ENCODE measurements at places on chromosomes 16 and 17.

- H3K4me1 ChIP-seq = no peaks in the 10 kb centered on the region
- no peaks in the 10 kb centered on the region for H3K36me3 ChIP-seq
- no peaks in the 10 kb centered on the region for H3K27me3 ChIP-seq
- H3K27ac ChIP-seq = no peak overlapping the region
- H3K4me3 ChIP-seq = no peak overlapping the region
Observed at GRCh38 chr17:56549501-56549900, 44.0 kb upstream of the NOG start.

DNA sequence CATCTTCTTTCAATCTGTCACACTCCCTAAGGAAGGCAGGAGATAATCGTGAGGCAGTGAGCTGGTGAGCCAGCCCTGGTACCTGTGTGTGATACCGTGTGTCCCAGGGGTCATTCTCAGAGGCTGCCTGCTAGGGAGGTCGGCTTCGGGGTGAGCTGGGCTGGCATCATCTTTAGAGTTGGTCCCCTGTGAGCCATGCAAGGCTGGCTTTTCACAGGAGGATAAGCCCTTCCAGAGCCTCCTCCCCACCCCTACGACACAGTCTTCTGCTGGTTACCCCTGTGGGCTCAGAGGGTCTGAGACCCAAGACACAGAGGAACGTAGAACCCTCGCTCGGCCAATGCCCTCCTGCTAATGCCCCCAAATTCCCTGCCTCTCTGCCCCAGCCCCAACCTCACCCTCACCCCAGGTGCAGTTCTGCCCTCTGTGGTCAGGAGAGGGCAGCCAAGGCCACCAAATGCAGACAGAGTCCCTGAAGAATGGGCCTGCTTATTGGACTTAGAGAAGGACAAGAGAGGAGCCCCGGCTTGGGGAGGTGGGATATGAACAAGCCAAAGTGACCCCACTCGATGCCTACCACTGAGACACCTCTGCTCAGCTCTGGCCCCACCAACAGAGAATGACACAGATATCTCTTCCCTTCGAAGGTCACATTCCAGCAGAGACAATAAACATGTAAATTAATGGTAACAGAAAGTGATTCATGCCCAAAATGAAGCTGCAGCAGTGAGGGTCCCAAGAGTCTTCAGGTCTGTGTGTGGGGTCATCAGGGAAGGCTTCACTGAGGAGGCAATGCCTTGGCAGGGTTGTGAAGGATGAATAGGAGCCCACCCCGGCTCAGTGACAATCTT lies 80.8 kb upstream of the CCL1 start:
- peak; percentile 25 for DNase-seq
- no peaks in the 10 kb centered on the region for H3K36me3 ChIP-seq
- no peak overlapping the region for H3K4me3 ChIP-seq
- H3K27ac ChIP-seq = no peak overlapping the region
- H3K27me3 ChIP-seq = peaks cover 6% of the 10 kb centered on the region

DNA sequence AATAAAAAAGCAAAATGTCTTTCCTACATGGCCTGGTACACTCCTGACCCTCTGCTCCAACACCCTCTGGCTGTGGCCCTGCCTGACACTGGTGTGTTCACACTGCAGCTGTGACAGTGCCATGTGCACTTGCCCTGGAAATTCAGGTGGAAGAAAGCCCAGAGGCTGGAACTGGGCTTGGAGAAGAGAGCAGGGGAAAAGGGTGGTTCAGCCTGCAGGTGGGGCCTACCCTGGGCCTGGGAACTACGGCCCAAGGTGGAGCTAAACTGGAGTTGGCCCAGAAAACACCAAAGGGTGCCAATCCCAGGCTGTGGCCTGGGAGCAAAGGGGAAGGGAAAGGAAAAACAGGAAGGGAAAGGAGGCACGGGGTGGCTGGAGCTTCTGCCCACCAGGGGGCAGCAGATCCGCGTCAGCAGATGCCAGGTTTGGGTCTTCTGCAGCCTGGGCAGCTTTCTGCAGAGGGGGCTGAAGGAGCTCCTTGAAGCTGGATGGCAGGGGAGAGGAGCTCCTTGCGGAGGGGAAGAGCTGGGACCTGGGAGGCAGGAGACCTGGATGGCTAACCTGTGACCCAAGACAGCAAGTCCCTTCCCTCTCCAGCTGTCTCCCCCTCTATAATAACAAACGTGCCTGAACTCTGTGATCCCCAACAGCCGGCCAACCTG lies 15.4 kb upstream of the CTCF start:
- no peaks in the 10 kb centered on the region for H3K36me3 ChIP-seq
- H3K27ac ChIP-seq = no peak overlapping the region
- no peak overlapping the region for H3K4me3 ChIP-seq
- no peaks in the 10 kb centered on the region for H3K27me3 ChIP-seq

DNA sequence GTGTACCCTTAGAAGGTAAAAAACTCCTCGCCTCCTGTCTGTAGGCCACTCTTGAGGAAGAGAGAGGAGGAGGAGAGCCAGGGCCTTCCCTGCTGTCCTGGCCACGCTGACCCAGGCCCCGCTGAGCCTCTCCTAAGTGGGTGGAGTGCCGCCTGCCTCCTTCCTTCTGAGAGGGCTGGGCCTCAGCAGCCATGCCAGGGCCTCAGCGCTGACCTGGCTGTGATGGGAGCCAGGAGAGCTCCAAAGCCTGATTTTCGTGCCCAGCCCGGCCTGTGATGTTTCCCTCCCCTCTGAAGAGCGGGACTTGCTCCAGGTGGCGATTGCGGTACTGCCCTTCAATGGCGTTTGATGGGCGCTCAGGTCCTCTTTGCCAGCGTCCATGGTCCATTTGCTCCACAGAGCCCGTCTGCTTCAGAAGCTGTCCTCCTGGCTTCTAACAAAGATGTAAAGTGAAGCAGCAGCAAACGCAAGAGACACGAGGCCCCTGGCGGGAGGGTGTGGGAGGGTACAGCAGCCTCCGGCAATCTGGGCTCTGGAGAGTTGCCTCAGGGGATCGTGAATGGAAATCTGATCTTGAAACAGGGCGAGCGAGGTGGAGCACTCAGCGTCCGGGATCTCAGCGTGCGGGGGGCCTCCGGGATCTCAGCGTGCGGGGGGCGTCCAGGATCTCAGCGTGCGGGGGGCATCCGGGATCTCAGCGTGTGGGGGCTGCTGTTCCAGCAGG lies 93.5 kb downstream of the NPIPB11 start:
- no peak overlapping the region for H3K27ac ChIP-seq
- peaks cover 6% of the 10 kb centered on the region for H3K4me1 ChIP-seq
- DNase-seq = no peak
- no peak overlapping the region for H3K4me3 ChIP-seq
- H3K36me3 ChIP-seq = no peaks in the 10 kb centered on the region
- no peaks in the 10 kb centered on the region for H3K27me3 ChIP-seq

DNA sequence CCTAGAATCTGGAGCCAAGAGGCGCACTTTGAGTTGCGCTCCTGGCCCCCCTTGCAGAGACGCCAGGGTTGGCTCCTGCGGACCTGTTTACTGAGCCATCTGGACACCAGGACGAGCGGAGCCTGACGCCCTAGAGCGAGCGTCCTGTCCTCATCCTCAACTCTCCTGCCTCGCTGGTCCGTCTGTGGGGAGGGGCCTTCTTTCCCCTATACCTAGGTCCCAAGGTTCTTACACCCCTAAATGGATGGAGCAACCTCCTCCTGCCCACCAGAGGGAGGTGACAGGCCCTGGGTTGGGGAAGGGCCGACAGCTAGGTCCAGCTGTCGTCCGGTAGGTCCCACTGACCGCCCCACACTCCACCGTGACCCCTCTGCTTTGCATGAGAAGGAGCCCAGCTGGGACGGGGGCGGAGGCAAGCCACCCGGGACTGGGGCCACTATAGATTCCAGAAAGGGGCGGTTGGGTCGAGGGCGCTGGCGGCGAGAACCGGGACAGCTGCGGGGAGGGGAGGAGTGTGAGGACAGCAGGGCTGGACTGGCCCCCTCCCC lies 3.1 kb upstream of the LHX1 start:
- no peak overlapping the region for H3K27ac ChIP-seq
- no peak for DNase-seq
- peaks cover 51% of the 10 kb centered on the region for H3K4me1 ChIP-seq
- peaks cover 98% of the 10 kb centered on the region for H3K27me3 ChIP-seq

DNA sequence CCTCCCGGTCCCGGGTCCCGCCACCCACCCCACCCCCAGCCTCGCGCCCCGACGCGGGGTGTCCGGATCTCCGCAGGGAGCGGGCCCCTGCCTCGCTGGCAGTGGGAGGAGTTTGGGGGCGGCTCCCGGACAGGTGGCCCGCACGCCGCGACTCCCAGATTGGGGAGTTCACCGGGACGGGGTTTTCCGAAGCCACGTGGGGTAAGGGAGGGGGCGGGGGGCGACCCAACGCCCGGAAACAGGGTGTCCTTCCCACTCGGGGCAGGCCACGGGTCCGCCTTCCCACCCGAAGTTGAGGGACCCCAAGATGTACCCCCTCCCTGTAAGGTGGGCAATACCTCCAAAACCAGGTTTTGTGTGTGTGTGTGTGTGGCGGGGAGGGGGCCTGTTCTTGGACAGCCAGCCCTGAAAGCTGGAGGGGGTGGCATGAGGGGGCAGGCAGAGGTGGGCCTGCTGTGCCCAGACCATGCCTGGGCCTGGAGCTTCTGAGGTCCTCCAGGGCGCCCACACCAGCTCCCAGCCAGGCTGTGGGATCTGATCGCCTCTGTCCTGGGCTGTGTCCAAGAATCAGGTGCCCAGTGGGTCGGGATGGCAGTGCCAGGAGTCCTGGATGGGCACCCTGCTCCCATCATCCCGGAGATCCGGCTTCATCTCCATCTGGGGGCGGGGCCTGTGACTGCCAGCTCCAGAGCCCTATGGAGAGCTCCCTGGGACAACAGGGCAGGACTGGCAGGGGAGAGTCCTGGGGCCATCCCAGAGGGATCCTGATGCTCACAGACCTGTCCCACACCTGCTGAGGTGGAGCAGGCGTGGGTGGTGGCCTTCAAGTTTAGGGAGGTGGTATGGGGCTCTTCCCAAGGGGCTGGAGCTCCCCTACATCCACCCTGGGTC lies 767 bp downstream of the SYNGR2 start:
- no peaks in the 10 kb centered on the region for H3K27me3 ChIP-seq
- no peaks in the 10 kb centered on the region for H3K36me3 ChIP-seq
- peak; percentile 79 for DNase-seq
- H3K27ac ChIP-seq = peak overlapping the region; percentile 76

DNA sequence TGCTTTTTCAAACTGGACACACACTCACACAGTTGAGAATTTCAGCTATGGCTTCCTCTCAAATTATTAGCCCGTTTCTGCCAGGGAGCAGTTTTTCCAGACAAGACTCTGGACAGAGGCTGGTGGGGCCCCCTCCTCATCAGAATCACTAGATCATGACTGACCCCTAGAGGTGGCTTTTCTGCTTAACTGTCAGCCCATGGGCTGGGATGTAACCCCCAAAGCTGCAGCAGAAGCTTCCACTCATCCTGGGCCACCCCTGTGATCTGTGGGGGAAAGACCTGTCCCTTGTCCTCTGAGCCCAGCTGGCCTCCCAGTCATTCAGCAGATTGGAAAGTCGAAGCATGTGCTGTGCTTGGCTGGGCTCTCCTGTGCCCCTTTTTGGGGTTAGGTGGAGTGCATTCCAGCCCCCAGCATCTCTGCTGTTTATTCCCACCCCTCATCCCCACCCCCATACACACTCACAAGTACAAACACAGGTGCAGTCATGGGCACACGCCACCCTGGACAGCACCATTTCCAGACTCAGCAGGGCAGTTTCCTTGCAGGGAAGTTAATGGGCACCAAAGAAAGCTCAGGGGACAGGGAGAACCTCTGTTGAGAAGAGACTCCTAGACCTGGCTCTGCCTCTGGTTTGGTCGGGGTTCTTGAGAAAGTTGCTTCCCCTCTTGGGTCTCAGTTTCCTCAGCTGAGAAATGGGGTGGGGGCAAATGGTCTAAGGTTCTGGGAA lies 77.6 kb upstream of the RBL2 start:
- DNase-seq = no peak
- H3K36me3 ChIP-seq = no peaks in the 10 kb centered on the region
- no peaks in the 10 kb centered on the region for H3K27me3 ChIP-seq

DNA sequence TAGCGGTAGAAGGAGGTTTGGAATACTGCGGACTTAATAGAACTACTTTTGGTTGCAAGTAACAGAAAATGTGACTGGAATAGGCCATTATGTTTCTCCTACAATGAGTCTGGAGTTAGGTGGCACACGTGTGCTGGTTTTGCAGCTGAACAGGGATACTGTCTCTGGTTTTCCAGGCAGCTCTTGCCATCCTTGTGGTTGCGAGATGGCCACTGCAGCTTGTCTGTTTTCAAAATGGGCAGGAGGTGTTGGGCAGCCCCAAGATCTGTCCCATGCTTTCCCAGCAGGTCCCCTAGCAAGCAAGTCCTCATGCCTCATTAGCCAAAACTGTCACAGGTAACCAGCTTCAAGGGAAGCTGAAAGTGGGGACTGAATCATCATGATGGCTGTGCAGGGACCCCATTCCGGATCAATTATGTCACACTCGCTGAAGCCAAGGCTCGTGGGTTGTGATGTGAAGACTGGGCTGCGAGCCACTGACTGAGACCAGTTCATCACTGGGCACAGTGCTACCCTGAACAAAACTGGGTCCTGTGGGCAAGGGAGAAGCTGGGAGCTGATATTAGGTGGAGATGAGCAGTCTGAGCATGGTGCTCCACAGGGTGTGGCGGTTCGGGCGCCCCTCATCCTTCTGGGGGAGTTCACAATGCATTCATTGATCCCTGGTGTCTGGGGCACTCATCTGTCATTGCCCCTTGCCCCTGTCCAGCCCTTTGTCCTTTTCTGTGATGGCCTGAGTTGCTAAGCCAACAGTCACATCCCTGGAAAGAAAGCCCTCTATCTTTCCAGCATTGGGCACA lies 82.1 kb downstream of the KSR1 start:
- no peak for DNase-seq
- no peaks in the 10 kb centered on the region for H3K36me3 ChIP-seq
- no peaks in the 10 kb centered on the region for H3K27me3 ChIP-seq
- H3K27ac ChIP-seq = peak overlapping the region; percentile 95
- H3K4me1 ChIP-seq = peaks cover 73% of the 10 kb centered on the region
- H3K4me3 ChIP-seq = no peak overlapping the region

- H3K4me3 ChIP-seq = no peak overlapping the region
- no peaks in the 10 kb centered on the region for H3K36me3 ChIP-seq
- H3K4me1 ChIP-seq = peaks cover 26% of the 10 kb centered on the region
- H3K27me3 ChIP-seq = no peaks in the 10 kb centered on the region
- no peak overlapping the region for H3K27ac ChIP-seq
- DNase-seq = no peak
Observed at GRCh38 chr17:77600346-77600745, 358.2 kb upstream of the TNRC6C start.

DNA sequence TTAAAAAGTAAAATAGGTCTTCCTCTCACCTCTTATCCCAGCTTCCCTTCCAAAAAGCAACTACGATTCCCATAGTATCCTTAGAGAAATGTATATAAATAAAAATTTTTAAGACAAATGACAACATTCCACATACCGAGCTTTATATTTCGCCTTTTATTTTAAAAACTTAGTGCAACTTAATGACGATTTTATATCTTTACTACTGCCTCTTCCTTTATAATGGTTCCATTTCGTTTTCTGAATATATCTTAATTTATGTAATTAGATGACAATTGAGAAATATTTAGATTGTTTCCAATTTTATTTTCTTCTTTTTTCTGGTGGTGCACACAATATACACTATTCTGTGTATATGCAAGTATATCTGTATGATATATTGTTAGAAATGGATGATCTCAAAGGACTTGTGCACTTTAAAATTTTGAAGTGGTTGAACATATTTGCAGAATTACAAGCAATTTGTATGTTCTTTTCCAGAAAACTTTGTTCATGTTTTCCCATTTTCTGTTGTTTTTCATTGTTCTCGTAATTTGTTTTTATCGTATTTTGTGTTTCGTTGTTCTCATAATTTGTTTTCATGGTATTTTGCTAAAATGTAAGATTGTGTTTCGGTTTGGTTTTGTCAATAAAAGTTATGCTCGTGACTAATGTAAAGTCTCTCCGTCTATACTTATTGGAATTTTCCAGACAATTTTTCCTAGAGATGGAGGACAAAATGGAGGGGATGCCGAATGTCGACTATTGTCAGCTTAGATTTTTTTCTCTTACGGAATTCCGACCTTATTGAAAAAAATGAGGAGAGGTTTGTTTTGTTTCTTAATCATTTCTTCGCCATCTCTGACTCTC lies 20.4 kb upstream of the HOXB13 start:
- no peaks in the 10 kb centered on the region for H3K36me3 ChIP-seq
- no peak overlapping the region for H3K27ac ChIP-seq
- peaks cover 100% of the 10 kb centered on the region for H3K27me3 ChIP-seq

Measured in hepatocyte (in vitro differentiated cells).